ENCODE measurements at places on chromosomes 7 and 10.

GRCh38 chr7:87852306-87852705 is 23.9 kb downstream of the SLC25A40 start:
- no peak overlapping the region for H3K27ac ChIP-seq
- peaks cover 9% of the 10 kb centered on the region for H3K4me1 ChIP-seq
- no peaks in the 10 kb centered on the region for H3K27me3 ChIP-seq
- H3K4me3 ChIP-seq: no peak overlapping the region

GRCh38 chr7:113796557-113796956 is 122.3 kb downstream of the PPP1R3A start:
- H3K4me1 ChIP-seq: no peaks in the 10 kb centered on the region
- no peak overlapping the region for H3K27ac ChIP-seq
- H3K4me3 ChIP-seq: no peak overlapping the region
- no peaks in the 10 kb centered on the region for H3K36me3 ChIP-seq
- no peaks in the 10 kb centered on the region for H3K27me3 ChIP-seq

GRCh38 chr7:17530244-17530643 is 231.8 kb downstream of the AHR start:
- no peak overlapping the region for H3K4me3 ChIP-seq
- H3K36me3 ChIP-seq: no peaks in the 10 kb centered on the region
- no peaks in the 10 kb centered on the region for H3K27me3 ChIP-seq
- no peak for DNase-seq

GRCh38 chr10:110419265-110419664 is 78.4 kb upstream of the DUSP5 start:
- H3K4me3 ChIP-seq: no peak overlapping the region
- H3K36me3 ChIP-seq: no peaks in the 10 kb centered on the region
- H3K4me1 ChIP-seq: peaks cover 49% of the 10 kb centered on the region
- DNase-seq: no peak
- H3K27me3 ChIP-seq: peaks cover 17% of the 10 kb centered on the region
- no peak overlapping the region for H3K27ac ChIP-seq

DNA sequence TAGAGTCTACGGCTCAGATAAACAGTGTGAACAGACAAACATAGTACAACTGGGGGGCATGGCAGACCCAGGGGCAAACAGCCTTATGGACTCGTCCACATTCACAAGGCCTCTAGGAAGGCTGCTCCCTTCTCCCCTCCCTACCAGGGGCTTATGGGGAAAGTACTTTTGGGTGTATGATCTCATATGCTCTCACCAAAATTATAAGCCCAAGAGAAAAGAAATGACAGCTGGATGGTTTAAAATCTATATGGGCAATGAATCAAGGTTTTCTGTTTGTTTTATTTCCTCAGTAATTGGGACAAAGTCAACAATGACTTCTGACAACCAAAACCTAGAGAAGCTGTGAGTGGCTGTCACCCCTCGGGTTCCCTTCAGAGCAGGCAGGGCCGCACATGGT is 144.4 kb downstream of the PKD1L1 start:
- H3K4me1 ChIP-seq: peaks cover 15% of the 10 kb centered on the region
- no peak overlapping the region for H3K27ac ChIP-seq
- H3K4me3 ChIP-seq: no peak overlapping the region

GRCh38 chr7:133783276-133783675 is 343.9 kb upstream of the LRGUK start:
- H3K4me3 ChIP-seq: no peak overlapping the region
- H3K27me3 ChIP-seq: no peaks in the 10 kb centered on the region
- H3K36me3 ChIP-seq: no peaks in the 10 kb centered on the region

- H3K36me3 ChIP-seq: no peaks in the 10 kb centered on the region
- DNase-seq: no peak
- no peaks in the 10 kb centered on the region for H3K4me1 ChIP-seq
- H3K4me3 ChIP-seq: no peak overlapping the region
- H3K27me3 ChIP-seq: no peaks in the 10 kb centered on the region
These were observed 34.0 kb downstream of the MINDY4 start for GRCh38 chr7:30805081-30805691.

- DNase-seq: peak; percentile 31
- no peaks in the 10 kb centered on the region for H3K4me1 ChIP-seq
- no peaks in the 10 kb centered on the region for H3K27me3 ChIP-seq
- H3K4me3 ChIP-seq: no peak overlapping the region
These were observed 228.1 kb upstream of the PFKP start for GRCh38 chr10:2839081-2839725.

- no peaks in the 10 kb centered on the region for H3K4me1 ChIP-seq
- no peak for DNase-seq
- H3K27ac ChIP-seq: no peak overlapping the region
- H3K27me3 ChIP-seq: no peaks in the 10 kb centered on the region
- H3K4me3 ChIP-seq: no peak overlapping the region
These were observed 53.5 kb upstream of the ARMC3 start for GRCh38 chr10:22874189-22874854.

DNA sequence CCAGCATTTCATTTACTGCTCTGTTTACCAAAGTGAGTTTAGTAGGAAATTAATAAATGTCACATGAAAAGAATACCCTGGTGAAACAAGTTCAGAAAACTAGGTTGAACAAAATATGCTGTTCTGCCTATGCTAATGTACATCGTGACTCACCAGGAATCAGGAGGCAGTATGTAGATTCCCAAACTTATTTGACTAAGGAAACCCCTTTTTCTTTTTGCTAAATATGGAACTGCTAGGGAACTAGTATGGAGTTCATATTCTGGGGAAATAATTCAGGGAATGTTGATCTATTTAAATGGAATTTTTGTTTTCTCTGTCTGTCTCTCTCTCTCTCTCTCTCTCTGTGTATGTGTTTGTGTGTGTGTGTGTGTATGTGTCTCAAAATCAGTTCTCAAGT is 49.9 kb upstream of the EXOC4 start:
- H3K27ac ChIP-seq: no peak overlapping the region
- no peak overlapping the region for H3K4me3 ChIP-seq
- H3K36me3 ChIP-seq: no peaks in the 10 kb centered on the region
- no peaks in the 10 kb centered on the region for H3K27me3 ChIP-seq
- DNase-seq: no peak
- no peaks in the 10 kb centered on the region for H3K4me1 ChIP-seq

Data from B cell (primary cell).